Common myeloid progenitor, CD34-positive (primary cell): ENCODE measurements at places on chromosomes 12 and 14.

DNA sequence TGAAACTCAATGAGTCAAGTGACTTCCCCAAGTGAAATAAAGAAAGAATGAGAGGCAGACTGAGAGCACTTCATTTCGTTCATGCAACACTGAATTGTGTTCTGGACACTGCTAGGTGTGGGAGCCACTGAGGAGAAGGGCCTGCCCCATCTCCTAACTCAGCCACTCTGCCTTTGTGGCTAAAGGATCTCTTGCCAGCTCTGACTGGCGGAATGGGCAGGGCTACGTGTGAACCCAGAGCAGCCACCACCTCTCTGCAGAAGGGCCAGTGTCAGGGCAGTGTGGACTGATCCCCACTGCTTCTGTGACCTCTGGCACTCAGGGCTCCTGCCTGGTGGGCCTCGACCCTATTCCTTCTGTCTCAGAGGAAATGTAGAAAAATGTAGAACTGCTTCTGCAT lies 46.5 kb upstream of the GZMB start:
- H3K27ac ChIP-seq: no peak overlapping the region
- H3K4me3 ChIP-seq: no peak overlapping the region
- no peaks in the 10 kb centered on the region for H3K27me3 ChIP-seq
- no peaks in the 10 kb centered on the region for H3K36me3 ChIP-seq
- peaks cover 18% of the 10 kb centered on the region for H3K4me1 ChIP-seq

- no peaks in the 10 kb centered on the region for H3K27me3 ChIP-seq
- peaks cover 8% of the 10 kb centered on the region for H3K4me1 ChIP-seq
- DNase-seq: peak; percentile 56
- H3K4me3 ChIP-seq: no peak overlapping the region
- H3K27ac ChIP-seq: no peak overlapping the region
Measured at GRCh38 chr12:51403681-51404136, 12.5 kb upstream of the GALNT6 start.

DNA sequence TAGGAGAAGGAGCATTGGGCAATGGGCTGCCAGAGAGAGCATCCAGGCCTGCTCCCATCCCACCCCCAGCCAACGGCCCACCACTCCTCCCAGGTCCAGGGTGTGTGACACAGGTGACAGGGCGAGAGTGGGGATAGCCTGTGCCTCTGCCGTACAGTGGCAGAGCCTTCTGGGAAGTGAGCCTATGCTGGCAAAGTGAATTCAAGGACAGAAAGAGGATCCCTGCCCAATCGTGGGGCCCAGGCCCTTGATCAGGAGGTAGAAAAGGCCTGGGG lies 553 bp upstream of the KRT79 start:
- H3K27me3 ChIP-seq: no peaks in the 10 kb centered on the region
- no peak for DNase-seq
- H3K36me3 ChIP-seq: no peaks in the 10 kb centered on the region
- H3K4me1 ChIP-seq: peaks cover 2% of the 10 kb centered on the region
- no peak overlapping the region for H3K4me3 ChIP-seq

DNA sequence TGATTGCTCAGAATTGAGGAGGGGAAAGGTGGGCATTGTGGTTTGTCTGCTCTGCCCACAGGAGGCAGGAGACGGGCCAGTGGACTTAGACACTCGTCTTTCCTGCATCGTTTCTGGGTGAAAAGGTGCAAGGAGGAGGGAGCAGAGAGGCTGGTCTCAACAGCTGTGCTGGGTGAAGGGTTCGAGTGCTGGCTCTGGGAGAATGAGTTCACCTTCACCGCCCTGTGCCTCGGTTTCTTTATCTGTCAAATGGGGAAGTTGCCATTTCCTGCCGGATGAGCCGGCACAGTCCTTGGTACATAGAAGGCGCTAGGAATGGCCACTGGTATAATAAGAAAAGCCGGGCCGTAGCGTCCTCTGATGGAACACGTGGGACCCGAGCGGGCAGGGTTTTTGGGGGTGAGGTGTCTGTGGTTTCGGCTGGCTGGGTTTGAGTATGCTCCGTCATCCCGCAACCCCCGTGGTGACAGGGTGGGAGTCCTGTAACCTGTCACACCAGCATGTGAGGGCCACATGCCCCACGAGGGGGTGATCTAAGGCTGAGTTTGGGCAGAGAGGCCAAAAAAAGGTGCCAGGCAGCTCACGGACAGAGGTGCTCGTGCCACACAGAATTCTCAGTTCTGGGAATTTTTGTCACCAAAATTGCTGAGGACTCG lies 7.3 kb downstream of the BCL7A start:
- no peaks in the 10 kb centered on the region for H3K27me3 ChIP-seq
- H3K4me3 ChIP-seq: no peak overlapping the region
- no peak overlapping the region for H3K27ac ChIP-seq
- peaks cover 3% of the 10 kb centered on the region for H3K36me3 ChIP-seq

DNA sequence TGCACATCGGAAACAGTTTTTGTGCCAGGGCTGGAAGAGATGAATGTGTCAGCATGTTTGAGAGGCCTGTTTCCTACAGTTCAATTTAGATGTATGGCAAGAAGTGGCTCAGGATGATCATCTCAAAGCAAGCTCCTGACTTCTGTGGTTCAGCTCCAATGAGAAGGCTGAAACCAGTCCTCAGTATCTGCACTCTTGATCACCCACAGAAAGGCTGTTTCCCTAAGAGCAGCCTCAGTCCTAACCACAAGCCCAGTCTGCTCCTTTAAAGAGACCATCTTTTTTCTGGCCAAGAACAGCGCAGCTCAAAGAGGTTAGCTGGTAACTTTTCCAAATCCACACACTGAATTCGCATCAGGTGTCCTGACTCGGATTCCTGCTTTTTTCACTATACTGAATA lies 19.2 kb downstream of the CSRP2 start:
- peaks cover 18% of the 10 kb centered on the region for H3K4me1 ChIP-seq
- H3K27me3 ChIP-seq: peaks cover 2% of the 10 kb centered on the region
- no peak overlapping the region for H3K4me3 ChIP-seq
- peaks cover 2% of the 10 kb centered on the region for H3K36me3 ChIP-seq
- DNase-seq: peak; percentile 90

- peak; percentile 12 for DNase-seq
- H3K36me3 ChIP-seq: peaks cover 15% of the 10 kb centered on the region
- H3K4me3 ChIP-seq: no peak overlapping the region
- H3K27me3 ChIP-seq: no peaks in the 10 kb centered on the region
- H3K4me1 ChIP-seq: no peaks in the 10 kb centered on the region
Measured at GRCh38 chr12:55899082-55899481, 28.6 kb downstream of the PYM1 start.

DNA sequence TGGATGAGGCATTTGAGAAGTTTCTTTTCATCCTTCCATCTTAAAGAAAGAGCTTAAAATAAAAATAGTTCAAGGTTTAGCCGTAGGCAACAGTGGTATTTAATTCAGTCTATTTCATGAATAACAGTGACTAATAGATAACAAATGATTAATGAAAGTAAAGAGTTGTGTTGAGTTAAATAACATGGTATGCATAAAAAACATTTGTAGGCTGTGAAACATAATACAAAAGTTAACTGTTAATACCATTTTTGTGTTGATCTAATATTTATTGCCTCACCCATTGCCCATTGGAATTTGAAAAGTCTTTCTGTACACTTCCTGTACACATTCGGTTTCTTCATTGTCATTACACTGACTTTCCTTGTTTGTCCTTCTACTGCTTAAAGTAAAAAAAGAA lies 108.6 kb upstream of the PDE3A start:
- no peaks in the 10 kb centered on the region for H3K4me1 ChIP-seq
- H3K27ac ChIP-seq: no peak overlapping the region
- no peaks in the 10 kb centered on the region for H3K36me3 ChIP-seq

- H3K27ac ChIP-seq: no peak overlapping the region
Measured at GRCh38 chr14:54683882-54684794, 117.2 kb downstream of the SAMD4A start.

GRCh38 chr12:19003987-19004619 lies 125.4 kb upstream of the PLEKHA5 start:
- no peaks in the 10 kb centered on the region for H3K4me1 ChIP-seq
- no peak overlapping the region for H3K27ac ChIP-seq
- no peaks in the 10 kb centered on the region for H3K27me3 ChIP-seq
- no peak for DNase-seq

DNA sequence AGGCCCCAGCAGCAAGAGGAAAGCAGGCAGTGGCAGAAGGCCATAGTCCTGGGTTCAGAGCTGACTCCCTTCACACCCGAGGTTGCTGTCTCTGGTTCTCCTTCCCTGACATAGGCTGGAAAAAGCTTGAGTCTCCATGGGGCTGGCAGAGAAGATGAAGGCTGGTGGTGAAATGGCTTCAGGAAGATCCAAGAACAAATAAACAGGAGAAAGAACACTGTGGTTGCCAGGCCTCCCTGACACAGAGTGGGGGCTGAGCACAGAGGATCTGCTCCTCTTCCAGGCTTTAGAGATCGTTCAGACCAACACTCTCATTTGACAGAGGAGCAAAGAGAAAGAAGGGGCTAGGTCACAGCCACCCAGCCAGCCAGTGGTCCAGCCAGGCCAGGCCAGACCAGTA lies 14.3 kb downstream of the HDAC7 start:
- H3K27ac ChIP-seq: peak overlapping the region; percentile 13
- H3K36me3 ChIP-seq: no peaks in the 10 kb centered on the region
- no peak for DNase-seq
- no peaks in the 10 kb centered on the region for H3K27me3 ChIP-seq
- no peak overlapping the region for H3K4me3 ChIP-seq
